ENCODE measurements at places on chromosomes 7 and 10.
A peak's percentile ranks its signal among the peaks of the same experiment; 100 is the strongest.

- no peak for DNase-seq
These were observed 147.5 kb downstream of the DOCK4 start for GRCh38 chr7:112058686-112059085.

GRCh38 chr7:130344271-130344866, at the start of gene CPA5:
Gene CPA5, plus strand, starts transcription at chr7:130344816. Its CDS starts 1,670 bp downstream, at chr7:130346486.
- no peak for DNase-seq

GRCh38 chr10:62326176-62326575, 48.0 kb upstream of the ZNF365 start:
- DNase-seq: no peak

- no peak for DNase-seq
These were observed 306.2 kb upstream of the PITRM1 start for GRCh38 chr10:3478632-3479240.

- peak; percentile 4 for DNase-seq
These were observed 16.0 kb downstream of the FZD1 start for GRCh38 chr7:91280185-91280584.

DNA sequence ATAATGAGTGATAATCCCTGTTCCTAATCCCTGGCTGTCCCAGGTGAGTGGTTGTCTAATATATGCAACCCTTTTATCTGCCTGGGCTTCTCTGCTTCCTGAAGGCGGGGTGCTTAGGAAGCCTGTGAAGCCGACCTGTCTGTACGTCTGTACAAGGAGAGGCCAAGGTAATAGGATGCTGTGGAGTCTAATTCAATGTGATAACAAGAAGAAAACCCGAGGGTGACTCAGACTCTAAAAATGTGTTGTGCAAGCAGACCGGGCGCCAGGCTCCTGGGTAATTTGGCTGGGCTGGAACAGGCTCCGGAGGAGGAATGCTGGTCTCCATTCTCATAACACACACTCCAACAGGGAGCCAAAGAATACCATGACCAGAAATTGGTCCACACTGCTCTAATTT, 43.6 kb downstream of the THNSL1 start:
- DNase-seq: peak; percentile 75

DNA sequence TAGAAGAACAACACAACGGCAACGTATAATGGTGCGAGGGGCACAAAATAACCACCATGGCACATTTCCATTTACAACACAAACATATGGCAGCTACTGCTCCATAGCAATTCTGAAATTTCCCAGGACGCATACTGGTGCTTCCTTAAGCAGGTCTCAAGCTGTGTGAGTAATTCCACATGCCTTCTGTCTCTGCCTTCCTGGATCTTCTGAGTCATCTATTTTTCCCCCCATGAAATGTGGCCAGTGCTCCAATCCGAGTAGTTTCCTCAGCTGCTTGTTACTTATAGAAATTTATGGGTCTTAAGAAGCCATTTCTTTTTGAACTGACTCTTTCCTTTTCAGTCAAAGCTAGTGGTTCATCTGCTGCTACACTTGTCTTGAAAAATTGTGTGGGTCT, 256.6 kb upstream of the KLF6 start:
- DNase-seq: no peak

- no peak for DNase-seq
These were observed 13.3 kb upstream of the EPC1 start for GRCh38 chr10:32360241-32360640.

DNA sequence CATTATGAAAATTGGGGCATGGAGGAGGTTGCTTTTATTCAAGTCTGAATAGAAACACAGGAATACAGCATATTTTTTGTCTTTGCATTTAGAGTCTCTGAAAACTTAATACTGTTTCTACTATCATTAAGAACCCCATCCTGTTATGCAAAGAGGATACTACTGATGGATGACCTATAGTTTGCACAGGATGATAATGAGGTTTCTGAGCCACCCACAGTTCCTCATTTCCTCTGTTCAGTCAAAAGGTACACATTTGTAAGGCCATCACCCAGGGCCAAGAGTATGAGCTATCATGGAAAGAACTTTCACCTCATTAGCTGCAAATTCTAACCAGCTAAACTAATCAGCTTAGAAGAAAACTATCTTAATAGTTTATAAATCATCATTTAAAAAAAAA, 213.0 kb upstream of the CHRM2 start:
- no peak for DNase-seq

DNA sequence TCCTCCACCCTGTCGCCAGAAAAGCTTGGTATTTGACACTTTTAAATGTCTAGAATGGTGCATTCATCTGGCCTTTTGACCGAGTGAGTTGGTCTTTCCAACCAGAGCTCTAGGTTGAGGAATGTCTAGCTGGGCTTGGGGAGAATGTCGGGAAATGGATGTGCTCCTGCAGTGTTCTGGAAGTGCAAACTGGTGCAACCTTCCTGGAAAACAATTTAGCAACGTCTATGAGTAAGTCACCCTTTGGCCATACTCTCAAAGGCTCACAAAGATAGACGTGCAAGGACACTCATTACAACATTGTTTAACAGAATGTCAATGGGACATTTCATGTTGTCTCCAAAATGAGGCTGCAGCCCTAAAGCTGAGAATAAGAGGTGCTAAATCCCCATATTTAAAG, 12.2 kb upstream of the NMT2 start:
- no peak for DNase-seq

- DNase-seq: no peak
These were observed 69.3 kb downstream of the ADRA2A start for GRCh38 chr10:111146025-111146640.

DNA sequence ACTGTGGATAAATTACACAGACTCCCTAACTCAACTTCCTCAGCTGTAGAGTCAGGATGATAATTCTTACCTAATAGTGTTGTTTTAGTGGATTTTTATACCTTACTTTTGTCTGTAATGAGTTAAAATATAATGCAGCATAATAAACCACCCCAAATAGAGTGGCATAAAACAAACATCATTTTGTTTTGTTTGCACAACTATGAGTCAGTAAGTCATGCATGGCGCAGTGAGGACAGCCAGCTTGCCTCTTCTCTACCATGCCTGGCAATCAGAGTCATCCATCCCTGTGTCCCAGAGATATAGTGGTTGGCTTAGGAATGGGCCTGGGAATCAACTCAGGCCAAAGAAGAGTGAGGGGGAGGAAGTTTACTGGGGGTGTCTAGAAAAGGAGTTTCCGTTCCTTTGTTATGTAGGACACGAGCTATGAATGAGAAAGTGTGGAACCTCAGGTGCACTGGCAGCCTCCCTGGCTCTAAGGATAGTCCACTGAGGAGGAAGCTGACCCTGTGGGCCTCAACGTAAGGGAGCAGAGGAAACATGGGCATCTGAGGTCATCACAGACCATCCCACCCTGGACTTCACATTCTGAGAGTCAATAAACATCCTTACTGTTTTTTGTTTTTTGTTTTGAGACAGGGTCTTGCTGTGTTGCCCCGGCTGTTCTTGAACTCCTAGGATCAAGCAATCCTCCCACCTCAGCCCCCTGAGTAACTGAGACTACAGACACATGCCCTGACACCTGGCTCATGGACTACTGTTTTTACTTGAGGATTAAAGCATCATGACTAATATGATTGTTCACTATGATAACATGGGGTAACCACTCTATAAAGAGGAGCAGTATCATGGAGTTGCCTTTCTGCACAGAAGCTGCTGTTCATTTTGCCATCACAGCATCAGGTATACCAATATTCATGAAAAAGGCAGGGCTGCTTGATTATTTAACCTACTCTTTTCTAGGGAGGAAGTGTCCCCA, 21.0 kb upstream of the GRB10 start:
- DNase-seq: no peak

GRCh38 chr10:42988517-42989395, 88.1 kb upstream of the RET start:
- no peak for DNase-seq

- DNase-seq: peak; percentile 55
These were observed 554 bp downstream of the FRA10AC1 start for GRCh38 chr10:93701866-93702209.

DNA sequence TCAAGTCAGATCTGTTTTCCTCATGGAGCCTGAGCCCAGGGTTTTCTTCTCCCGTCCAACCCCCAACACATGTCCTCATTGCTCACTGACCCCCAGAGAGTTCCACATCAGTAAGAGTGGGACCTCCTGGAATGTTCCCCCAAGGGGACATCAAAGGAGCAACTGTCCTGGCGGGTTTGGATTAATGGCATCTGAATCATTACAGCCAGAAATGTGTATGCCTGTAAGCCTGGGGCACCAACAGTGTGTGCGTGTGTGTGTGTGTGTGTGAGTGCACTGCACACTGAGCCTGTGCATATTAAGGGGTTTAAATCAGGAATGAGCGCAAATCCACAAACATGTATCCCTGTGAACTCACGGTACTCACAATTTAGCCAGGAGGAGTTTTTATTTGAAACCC, 222.3 kb downstream of the PLXNA4 start:
- no peak for DNase-seq

GRCh38 chr7:2954433-2954853, 89.2 kb downstream of the CARD11 start:
- DNase-seq: no peak

DNA sequence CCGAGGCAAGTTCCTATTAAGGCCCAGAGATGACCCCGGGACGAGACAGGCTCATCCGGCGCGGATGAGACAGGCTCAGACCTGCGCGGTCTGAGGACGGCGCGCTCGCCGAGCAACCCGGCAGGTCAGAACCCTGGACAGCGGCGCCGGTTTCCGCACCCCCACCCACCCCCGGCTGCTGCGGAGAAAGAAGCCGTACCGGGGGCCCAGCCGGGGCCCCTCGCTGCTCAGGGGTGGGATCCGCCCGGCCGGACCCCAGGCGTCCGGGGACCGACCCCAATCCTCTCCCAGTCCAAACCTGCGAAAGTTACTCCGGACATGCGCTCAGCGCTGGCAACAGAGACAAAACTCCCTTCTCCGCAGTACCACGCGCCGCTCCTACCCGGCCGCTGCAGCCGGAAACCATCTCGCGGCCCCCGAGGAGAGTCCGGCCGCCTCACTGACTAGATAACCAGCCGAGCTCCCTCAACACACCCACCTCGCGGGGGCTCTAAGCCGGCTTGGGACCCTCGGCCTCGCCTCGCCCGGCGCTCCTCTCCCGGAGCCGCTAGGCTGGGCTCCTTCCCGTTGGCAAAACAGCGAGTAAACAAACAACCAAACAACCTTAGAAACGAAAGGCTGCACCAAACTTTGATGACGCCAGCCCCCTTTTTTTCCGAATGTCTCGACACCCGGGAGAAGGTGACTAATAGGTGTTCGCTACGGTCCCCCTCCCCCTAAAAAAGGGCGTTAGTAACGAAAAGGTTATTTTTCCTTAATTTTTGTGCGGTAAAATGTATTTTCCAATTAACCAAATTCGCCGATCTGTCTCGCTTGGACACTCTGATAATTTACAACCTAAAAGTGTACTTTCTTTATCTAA, 2.3 kb upstream of the DRGX start:
- peak; percentile 28 for DNase-seq

GRCh38 chr7:43942997-43943396, 16.8 kb downstream of the UBE2D4 start:
- no peak for DNase-seq

DNA sequence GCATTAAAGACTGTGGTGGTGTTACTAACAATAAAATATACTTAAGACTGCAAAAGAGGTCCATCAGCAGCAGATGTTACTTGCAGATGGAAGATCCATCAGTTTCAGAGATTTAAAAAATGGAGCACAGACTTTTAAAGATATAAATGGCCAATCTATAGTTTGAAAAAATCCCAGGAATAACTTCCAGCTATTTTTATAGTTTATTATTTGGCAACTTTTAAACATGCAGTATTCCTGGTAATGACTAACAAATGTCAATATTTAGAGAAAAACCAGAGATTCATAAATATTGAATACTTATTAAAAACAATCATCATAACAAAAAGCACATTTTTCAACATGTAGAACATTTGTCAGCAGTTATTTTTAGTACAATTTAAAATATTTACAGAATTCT, 30.7 kb downstream of the RTKN2 start:
- no peak for DNase-seq

DNA sequence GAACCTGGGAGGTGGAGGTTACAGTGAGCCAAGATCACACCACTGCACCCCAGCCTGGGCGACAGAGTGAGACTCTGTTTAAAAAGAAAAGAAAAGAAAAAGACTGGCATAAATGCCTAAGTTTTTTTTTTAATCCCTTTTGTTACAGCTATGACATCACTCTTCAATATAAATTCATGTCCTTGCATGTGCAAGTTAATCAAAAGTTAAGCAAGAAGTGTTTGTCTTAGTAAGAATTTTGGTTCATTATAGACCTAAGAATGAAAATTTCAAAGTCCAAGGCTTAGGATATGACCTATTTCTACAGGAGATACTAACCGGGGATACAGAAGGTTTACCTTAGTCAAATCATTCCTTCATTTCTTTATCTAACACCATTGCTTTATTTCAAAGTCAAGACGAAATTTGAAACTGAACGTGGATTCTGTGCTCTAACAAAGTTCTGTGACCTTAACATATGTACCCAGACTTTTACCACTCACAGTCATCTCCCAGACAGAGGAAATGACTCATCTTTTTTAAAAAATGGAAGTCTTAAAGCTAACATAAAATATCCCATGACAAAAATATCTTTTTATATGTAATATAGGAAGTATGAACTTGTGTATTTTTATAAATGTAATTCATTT, 29.3 kb upstream of the ITGB8 start:
- peak; percentile 75 for DNase-seq

DNA sequence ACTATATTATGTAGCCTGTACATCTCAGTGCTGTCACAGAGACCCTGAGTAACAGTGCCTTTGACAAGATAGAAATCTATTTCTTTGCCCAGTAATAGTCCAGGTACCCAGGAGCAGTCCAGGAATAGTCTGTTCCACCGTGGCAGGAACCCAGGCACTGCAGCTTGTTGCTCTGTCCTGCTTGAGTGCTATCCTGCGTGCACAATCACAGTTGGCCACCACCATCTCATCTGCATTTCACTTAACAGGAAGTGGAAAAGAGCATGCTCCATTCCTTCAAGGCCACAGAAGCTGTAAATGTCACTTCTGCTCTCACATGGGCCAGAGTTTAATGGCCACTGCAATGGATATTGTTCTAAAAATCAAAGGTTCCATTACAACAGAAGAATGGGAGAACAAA, 61.5 kb upstream of the PRR15 start:
- no peak for DNase-seq

- DNase-seq: no peak
These were observed 149.4 kb downstream of the ZNF248 start for GRCh38 chr10:37707829-37708578.

- no peak for DNase-seq
These were observed 27.2 kb upstream of the PFKFB3 start for GRCh38 chr10:6175329-6176055.

GRCh38 chr10:1120801-1121211, 64.6 kb downstream of the WDR37 start:
- no peak for DNase-seq

- DNase-seq: no peak
These were observed 39.5 kb downstream of the GALNT17 start for GRCh38 chr7:71171476-71171875.
